ENCODE measurements at places on chromosomes 6 and 20. TPM values are rescaled to one million over a fixed set of nuclear protein-coding genes. Genes with fewer than 3 reads are reported as not detected.

SAYSD1 gene
- 18.7 TPM for total RNA-seq

AGPAT4 gene
- total RNA-seq, result 2.8 TPM

SNAI1 gene
- 2.5 TPM for total RNA-seq

NOTCH4 gene
- total RNA-seq, result 0.47 TPM

CTCFL gene
- total RNA-seq, result not detected

EPHA7 gene
- total RNA-seq, result not detected

TFAP2C gene
- not detected for total RNA-seq

OPN5 gene
- not detected for total RNA-seq

HSF2 gene
- 47.6 TPM for total RNA-seq

- no peak for DNase-seq
Measured at GRCh38 chr6:356828-357251, 34.7 kb upstream of the IRF4 start.

GRCh38 chr6:36386495-36387439, 702 bp downstream of the ETV7 start:
- DNase-seq, result peak; percentile 40

DNA sequence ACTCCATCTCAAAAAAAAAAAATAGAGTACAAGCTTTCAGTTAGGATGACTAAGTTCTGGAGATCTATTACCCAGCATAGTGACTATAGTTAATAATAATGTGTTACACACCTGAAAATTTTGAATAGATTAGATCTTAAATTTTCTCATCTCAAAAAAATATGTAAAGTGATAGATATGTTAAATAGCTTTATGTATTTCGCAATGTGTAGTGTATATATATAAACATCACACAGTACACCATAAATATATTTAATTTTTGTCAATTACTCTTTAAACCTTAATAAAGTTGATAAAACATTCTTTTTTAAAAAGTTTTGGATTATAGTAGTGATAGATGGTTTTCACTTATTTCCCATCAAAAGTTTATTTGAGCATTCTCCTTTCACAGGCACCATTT, 25.6 kb upstream of the LOC128125822 start:
- no peak for DNase-seq

DNA sequence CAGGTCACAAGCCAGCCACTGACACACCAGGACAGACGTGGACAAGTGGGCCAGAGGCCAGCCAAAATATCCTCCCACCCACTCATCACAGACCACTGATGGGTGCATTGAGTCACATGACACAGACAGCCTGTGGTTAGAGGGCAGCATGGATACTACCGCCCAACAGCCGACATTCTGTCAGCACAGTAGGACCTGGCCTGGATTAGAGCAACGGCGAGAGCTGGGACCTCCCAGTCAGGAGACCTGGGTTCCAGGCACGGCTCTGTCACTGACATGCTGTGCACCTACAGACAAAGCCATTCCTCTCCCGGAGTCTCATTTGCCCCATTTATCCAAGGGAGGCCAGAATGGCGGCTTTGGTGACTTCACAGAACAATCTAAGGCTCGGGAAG, 8.0 kb downstream of the ZNF335 start:
- no peak for DNase-seq

DNA sequence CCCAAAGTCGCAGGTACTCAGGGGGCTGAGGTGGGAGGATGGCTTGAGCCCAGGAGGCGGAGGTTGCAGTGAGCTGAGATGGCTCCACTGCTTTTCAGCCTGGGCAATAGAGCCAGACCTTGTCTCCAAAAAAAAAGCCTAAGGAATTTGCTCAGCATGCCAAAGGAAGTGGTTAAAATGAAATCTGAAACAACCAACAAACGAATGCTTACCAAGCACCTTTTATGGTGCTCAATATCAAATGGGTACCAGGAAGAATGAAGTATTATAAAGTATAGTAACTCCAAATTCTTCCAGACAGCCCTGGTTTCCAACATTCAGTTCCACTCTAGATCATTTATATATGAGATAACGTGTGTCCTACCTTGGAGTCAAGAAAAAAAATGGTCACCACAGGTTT, 14.0 kb downstream of the GMDS start:
- no peak for DNase-seq

DNA sequence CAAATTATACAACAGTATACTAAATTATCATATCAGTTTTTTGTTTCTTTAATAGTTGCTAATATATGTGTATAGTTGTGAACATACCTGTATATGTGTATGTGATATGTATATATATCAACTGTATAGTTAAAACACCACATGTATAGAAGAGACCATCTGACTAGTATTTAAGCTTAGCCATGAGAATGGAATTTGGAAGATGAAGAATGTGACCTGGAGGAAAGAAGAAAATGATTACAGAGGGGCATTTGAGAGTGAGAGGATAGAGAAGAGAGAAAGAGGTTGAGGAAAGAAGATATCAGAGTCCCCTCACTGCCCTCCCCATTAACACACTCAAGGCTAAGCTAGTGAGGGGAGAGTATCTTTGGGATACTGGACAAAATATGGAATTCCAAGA, 335.9 kb downstream of the BCKDHB start:
- no peak for DNase-seq

DNA sequence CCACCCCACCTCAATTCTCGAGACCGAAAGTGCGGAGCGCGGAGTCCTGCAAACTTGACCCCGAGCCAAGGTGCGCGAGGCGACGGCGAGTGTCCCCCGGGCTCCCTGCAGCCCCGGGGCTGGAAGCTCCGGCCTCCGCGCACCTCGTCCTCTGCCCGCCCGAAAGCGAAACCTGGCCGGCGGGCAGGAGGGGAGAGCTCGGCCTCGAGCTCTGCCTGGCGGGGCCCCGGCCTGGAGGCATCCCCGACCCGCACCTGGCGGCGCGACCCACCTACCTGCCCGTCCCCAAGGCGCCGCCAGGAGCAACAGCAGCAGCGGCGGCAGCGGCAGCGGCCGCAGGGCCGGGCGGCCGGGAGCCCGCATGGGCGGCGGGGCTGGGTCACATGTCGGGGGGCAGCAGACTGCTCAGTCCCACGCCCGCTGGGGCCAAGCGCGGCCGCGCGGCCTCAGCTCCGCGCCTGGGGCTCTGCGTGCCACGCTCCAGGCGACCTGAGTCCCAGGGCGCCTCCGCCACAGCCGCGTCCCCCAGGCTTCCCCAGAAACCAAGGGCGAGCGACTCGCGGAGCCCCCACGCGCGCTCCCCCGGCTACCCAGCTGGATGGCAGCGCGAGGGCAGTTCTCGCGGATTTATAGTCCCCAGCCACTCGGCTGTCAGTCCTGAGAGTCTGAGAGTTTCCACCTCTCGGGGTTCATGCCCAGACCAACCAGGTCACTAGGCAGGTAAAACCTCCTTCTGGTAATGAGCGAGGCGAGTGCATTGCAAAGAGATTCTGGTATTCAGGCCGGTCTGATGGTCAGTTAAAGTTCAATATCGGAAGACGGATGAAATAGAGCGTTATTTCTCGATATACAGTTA, at the start of gene IL20RA:
Gene IL20RA (minus strand): TSS at position 600 of the 856 bp plus-strand sequence. CDS start 237 bp downstream, at position 363.
- peak; percentile 38 for DNase-seq

DNA sequence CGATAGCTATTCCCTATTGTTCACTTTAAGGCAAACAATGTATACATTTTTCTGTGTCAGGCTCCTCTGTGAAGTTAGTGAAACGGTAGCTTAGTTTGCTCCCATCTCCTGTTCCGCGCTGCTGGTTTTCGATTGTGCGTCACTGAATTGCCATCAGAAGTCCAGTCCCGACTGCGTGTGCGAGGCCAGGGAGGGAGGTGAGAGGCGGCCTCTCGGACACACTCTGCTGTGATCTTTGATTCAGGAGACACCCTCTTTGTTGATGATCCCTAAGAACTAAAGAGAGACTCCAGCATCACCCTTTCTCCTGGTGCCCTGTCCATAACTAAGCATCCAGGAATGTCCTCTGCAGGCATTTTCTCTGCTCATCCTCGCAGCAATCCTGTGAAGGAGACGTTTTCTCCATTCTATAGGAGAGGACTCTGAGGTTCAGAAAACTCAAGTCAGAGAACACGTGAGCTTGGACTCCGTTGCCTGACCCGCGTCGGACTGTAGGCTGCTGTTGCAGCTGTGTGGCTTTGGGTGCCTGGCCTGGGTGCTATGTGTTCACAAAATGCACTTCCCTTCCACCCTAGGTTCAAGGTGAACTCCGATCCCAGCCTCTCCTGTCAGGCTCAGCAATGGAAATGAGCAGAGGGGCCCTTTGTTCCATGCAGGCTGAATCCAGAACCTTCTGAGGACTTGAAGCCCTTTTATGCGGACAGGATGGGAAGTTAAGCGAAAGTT, 24.1 kb upstream of the UNC93A start:
- DNase-seq, result no peak

DNA sequence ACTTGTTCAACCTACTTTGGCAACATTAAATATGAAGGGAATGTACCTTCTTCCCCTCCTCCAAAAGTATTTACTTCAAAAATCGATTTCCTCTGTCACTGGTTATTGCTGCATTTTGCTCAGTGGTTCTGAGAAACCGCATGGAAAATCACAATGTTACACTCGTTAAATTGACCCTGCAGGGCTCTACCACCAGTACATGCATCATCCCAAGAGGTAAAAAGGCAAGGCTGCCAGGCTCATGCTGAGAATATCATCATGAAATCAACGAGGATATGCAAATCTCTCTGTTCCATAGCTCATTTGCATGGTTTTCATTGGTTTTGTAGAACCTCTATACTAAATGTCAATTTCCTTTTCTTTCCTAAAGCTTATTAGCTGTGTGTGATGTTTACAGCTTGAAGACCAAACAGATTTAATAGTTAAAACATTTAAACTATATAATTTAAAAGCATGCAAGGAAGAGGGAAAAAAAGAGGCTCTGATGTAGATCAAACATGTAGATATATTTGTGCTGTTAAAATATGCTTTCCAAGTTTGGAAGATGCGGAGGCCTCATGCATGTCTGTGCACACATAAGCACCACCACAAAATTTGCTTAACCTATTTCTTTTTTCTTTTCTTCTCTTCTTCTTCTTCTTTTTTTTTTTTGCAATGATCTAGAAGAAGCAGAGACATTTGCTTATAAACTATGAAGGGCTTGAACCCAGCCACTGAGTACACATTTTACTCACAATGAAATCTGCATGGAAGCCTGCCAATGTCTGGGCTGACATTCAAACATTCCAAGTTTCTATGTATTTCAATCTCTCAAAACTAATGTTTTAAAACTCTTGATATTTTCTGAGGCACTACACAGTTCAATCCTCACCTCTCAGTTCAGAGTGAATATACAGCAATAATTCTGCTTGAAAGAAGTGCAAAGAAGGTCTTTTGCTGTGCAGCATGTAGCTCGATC, 194.0 kb downstream of the GMPR start:
- DNase-seq, result no peak

Data from CD4-positive, alpha-beta T cell (primary cell).